ENCODE measurements at places on chromosomes 1 and 21.

DNA sequence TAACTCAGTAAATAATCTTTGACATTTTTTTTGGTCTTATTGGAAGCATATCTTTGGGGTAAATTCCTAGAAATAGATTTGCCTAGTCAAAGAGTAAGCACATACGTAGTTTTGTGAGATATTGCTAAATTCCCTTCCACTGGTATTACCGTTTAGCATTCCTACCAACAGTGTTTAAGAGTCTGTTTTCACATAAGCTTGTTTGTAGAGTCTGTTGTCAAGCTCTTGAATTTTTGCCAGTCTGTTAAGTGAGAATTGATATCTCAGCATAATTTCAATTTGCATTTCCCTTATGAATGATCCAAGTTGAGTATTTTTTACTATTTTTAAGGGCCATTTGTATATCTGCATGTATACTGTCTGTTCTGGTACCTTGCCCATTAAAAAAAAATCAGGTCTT, 37.0 kb upstream of the MPC2 start:
- DNase-seq, result no peak

- DNase-seq, result no peak
Measured at GRCh38 chr1:230979389-230979716, 459 bp downstream of the ARV1 start.

- no peak for DNase-seq
Measured at GRCh38 chr1:178544531-178544930, 31.6 kb downstream of the TEX35 start.

DNA sequence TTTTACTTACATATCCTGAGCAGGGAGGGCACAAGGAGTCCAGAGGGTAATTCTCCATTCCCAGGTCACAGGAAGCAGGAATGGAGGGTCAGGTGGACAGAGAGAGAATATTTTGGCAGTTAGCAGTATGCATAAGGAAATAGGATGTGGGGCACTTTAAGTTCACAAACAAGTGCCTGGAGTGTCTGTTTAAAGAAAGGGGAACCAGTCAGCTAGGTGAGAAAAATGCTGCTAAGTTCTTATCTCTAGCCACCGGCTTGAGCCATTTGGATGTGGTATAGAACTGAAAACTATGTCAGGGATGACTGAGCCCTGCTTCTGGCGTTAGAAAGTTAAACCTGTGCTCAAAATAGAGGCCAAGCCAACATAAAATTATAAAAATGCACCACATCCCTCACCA, 739.7 kb upstream of the NCAM2 start:
- DNase-seq, result no peak

DNA sequence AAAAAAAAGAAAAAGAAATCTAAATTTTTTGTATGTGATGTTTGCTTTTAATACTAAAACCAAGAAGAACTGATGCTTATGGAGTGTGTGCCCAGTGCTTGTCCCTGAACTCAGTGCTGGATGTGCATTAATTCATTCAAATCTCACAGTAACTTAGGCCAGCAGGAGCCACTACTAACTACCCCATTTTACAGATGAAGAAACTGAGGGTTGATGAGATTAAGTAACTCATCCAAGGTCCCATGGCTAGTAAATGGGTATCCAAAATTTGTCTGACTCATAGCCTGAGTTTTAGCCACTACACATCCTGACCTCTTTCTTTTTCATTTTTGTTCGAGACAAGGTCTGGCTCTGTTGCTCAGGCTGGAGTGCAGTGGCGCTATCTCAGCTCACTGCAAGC, 127.9 kb downstream of the CCDC185 start:
- DNase-seq, result no peak

GRCh38 chr1:151831605-151832004, at the start of gene RORC:
RORC (minus strand) TSS chr1:151831802; CDS start chr1:151831764, 38 bp downstream.
- no peak for DNase-seq
